ENCODE measurements at places on chromosomes 5 and 9.

GRCh38 chr9:95857124-95857523 lies 18.4 kb upstream of the ERCC6L2 start:
- no peak for DNase-seq

DNA sequence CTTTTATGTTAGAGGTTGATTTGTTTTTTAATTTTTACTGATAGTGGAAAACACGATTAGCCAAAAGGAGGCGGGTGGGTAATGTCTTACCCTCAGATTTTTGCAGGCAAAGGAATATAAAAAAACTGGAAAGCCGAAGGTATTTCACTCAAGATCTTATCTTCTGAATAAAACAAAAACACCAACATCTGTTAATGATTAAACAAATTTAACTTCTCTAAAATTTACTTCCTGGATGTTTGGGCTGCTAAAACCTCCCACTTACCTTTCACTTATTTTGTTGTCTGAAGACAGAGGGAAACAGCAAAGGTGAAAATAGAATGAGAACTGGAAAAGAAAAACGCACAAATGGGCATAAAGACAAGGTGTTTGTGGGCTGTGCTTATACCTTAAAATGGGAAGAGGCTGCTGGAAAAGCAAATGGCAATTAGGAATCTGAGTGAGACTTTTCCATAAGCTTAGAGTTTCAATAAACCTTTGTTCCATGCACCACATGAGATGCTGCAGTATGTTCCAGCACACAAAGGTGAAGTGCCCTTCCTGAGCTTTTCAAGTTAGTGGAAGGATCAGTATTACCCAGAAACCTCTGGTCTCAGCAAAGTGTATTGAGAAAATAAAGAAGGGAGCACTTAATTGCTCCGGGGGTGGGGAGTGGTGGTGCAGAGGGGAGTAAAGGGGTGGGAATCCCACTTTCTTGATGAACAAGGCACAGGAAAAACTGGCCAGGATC lies 298.3 kb downstream of the BNC2 start:
- DNase-seq: no peak

DNA sequence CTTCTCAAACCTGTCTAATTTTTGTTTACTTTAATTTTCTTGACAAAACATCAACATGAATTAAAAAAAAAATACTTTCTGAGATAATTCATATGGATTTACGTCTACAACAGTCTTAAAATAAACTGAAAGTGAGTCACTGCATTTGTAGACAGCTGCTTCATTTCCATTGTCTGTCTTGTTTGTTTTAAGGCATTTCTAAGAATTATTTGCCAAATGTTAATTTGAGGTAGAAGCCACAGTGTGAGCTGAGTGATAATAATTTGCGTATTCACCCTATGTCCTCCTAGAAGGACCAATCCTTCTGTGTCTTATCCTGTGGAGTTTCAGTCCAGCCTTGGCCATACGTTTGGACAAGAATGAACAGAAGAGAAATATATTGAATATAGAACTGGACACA lies 174.5 kb downstream of the CFAP90 start:
- DNase-seq: no peak

DNA sequence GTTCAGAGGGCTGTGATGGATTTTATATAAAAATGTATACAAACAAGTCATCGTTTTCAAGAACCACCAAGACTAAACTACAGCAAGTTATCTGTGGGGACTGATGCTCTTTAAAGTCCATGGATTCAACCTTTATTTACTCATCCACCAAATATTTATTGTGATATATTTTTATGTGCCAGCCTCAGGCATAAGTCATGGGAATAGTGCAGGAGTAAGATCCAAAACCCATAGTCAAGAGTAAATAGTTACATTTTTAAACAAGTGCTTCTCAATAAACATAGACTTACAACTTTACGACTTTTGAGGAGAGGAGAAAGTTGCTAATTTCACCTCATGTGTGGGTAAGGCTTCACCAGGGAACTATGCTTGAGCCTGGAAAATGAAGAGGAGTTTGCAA lies 24.6 kb downstream of the MACIR start:
- no peak for DNase-seq

DNA sequence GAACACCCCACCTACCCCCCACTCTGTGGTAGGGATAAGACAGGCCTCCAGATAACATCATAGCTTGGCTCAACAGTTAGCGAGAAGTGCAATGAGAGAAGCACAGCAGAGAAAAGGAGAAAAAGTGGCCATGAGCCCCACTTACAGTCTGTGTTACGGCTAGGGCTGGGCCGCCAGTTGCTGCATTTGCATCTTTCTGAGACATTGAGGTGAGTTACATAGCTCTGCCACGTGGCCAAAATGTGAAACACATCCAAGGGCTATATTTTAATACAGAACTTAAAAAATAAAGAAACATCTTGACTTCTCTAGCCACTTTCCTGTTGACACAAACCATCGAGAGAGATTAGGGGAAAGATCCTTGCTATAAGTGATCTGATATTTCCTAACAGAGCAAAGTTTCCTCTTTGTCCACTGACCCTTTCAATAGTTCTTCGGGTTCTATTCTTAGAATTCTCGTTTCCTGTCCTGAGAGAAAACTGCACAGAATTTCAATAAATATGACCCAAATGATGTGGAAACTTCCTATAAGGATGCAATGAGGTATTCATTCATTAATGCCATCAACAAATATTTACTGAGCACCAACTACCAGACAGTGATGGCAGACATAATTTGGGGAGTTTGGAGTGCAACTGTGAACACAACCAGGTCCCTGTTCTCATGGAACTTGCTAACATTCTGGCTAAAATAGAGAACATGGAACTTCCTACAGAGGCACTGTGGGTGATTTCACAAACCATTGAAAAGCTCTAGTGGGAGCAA lies 3.2 kb upstream of the TLE4 start:
- DNase-seq: no peak

- DNase-seq: no peak
These were observed 4.4 kb downstream of the NDST1 start for GRCh38 chr5:150512368-150512747.

GRCh38 chr9:96064826-96065481 lies 189.5 kb downstream of the ERCC6L2 start:
- DNase-seq: no peak

- DNase-seq: no peak
These were observed 5.3 kb downstream of the SPEF2 start for GRCh38 chr5:35622974-35623373.

DNA sequence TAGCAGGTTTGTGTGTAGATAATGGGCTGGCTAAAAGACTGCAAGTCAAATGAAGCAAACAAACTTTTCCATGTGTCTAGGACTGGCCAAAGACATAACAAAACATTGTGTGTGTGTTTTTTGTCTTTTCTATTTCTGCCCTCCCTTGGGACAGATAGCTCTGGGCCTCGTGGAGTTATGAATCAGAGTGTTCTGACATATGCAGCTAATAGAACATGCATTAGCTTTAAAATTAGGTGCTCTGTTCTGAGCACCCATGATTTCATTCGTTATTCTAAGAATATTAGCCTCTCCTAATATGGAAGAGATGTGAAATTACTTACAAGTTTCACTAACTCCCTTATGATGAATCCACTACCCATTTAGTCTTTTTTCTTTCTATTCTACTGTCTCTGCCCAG lies 367.3 kb upstream of the PAPPA start:
- DNase-seq: no peak

- no peak for DNase-seq
These were observed 167.5 kb upstream of the CLINT1 start for GRCh38 chr5:158026304-158027031.

DNA sequence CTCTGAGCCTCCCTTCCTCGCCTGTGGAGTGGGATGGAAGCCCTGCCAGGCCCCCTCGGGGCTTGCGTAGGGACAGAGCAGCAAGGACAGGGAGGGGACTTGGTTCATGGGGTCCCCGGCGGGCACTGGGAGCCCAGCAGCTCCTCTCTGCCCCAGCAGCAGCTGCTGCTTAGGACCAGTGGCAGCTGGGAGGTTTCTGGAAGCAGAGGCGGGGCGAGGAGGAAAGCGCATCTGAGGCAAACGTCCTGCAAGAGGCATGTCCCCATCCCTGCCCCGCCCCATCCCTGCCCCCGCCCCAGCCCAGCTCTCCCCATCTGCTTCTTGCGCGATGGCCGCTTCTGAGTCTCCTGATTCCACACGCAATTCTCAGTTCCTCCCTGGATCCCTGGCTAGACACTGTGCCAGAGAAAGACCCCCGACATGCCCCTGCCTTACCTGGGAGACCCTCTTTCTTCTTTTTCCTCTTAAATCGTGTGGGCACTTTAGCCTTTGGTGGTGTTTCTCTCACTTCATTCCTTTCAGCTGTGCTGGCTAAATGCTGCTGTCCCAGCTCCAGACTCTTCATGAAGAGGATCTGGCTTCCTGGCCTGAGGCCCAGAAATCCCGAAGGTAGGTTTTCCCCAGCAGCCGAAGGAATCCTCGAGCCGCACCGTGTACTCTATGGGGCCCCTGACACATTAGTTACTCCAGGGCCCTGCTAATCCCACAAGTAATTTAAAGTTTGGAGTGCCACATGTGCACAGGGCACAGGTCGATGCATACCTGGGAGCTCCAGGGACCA lies 4.4 kb upstream of the OR2S2 start:
- no peak for DNase-seq

GRCh38 chr9:89676281-89676680 lies 71.5 kb downstream of the GADD45G start:
- DNase-seq: no peak

DNA sequence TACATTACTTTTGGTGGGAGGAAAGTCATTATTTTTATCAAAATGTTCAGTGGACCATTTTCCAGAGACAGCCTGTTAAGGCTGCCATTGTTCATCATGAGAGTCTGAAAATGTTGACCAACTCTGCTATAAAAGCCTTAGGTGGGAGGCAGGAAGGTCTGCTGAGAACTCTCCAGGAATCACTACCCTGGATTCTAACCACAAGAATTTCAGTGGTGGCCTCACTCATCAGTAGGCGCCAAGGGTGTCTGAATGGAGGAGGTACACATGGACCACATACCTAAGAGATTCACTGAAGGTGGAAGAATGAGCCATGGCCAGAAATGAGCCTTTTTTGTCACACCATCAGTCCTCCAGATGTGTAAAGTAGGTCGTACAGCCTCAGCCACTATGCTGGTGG lies 21.0 kb upstream of the TLX3 start:
- DNase-seq: no peak

- DNase-seq: no peak
These were observed 34.3 kb downstream of the ROR2 start for GRCh38 chr9:91915524-91916263.

DNA sequence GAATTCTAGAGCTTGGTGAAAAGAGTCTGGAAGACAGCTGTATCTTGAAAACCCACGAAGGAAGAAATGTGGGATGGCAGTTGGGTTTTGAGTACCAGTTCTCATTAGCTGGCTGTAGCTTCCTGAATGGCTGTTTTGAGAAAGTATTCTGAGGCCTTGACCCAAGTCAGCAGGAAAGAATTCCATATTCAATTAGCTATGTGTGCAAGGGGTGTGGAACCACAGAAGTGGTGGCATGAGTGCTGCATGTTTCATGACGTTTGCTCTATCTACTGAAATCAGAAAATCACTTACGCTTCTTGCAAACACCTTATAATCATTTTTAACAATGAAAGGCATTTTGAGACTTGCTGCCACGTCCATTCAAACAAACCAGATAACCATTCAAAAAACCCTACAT lies 69.1 kb downstream of the TRPM3 start:
- no peak for DNase-seq
